ENCODE measurements at places on chromosomes 6 and 20.
A peak's percentile ranks its signal among the peaks of the same experiment; 100 is the strongest.

GRCh38 chr6:31582230-31582643 lies at the start of gene LTB:
LTB (minus strand) TSS chr6:31582424; CDS start chr6:31582417, 7 bp downstream.
- DNase-seq = no peak

DNA sequence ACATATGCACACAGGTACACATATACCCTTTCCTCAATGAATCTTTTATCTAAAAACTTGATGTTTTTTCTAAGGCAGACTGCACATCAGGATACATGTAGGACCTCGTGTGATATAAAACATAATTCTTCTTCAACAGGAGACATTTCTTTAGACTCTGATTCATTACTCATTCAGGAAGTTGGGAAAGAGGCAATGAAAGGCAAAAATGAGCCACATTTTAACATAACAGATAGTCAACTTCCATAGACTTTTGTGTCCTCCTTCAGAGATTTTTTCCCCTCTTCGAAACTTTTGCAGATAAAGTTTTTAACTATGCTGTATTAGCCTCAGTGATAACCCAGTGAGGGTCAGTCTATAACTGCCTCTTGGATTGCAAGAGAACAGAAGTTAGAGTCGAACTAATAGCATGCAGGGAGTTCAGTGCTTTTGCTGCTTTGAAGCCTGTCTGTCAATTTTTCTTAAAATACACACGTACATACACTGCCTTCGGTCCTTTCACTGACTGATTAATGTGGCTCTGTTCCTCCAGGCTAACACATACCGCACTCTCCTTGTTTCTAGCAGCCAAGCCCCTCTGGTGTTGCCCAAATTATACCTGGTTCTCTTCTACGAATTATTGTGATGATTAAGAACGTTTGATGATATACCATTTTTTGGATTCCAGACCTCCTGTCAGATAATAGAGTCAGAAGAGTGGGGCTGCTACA lies 562.5 kb upstream of the MAP3K7 start:
- DNase-seq = no peak

DNA sequence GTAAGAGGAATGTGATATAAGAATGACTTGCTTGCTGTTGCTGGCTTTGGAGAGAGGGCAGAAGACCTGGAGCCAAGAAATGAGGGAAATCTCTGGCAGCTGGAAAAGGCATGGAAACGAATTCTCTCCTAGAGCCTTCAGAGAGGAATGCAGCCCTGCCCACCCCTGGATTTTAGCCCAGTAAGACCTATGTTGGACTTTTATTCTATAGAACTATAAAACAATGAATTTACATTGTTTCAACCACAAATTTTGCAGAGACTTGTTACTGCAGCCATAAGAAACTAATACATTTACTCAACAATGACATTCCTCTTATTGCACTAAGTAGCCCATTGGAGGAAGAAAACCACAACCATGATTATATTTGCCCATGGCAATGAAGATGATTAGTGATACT lies 39.5 kb upstream of the PREP start:
- no peak for DNase-seq

- DNase-seq = no peak
Measured at GRCh38 chr20:1539816-1540419, 17.6 kb downstream of the SIRPD start.

- DNase-seq = no peak
Measured at GRCh38 chr20:51244466-51244865, 221.6 kb upstream of the KCNG1 start.

DNA sequence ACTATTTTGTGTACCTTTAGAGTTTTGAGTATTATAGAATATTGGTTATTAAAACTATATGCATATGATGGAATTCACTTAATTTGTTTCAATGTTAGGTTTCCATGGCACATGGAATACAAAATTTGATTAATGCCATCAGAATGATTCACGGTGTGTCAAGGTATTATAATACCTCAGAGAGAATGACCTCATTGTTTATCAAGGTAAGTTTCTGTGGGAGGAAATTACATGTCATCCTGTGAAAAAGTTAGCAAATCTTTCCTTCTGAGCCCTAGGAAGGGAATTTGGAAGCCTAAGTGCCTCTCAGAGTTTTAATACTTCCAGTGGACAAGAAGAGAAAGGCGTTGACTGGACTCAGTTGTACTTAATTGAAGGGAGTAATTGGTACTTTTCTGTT lies 40.8 kb downstream of the DNAH8 start:
- DNase-seq = no peak

DNA sequence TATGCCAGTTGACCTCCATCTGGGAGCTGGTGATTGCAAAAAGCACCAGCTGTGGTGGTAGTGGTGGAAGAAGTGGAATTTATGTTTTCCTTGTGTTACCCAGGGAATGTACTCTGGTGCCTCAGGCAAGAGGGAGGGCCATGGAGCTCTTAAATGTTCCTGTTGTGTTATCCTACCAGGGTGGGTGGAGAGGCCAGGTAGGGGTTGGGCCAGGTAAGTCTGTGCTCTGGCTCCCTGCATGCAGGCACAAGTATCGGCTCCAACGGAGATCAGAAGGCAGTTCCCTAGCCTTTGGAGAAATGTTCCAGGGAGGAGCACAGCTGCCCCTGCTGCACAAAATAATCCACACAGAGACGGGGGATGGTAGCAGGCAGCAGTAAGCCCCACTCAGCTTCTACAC lies 419.3 kb upstream of the EYS start:
- DNase-seq = peak; percentile 32
